Stimulated activated CD8-positive, alpha-beta memory T cell treated with anti-CD3 and anti-CD28 coated beads, Interleukin-4, amount 100 ng/mL, for 48 hours (primary cell): ENCODE measurements at places on chromosomes 5 and 9.

GRCh38 chr5:172768573-172769341, 2.2 kb downstream of the DUSP1 start:
- no peak for DNase-seq

DNA sequence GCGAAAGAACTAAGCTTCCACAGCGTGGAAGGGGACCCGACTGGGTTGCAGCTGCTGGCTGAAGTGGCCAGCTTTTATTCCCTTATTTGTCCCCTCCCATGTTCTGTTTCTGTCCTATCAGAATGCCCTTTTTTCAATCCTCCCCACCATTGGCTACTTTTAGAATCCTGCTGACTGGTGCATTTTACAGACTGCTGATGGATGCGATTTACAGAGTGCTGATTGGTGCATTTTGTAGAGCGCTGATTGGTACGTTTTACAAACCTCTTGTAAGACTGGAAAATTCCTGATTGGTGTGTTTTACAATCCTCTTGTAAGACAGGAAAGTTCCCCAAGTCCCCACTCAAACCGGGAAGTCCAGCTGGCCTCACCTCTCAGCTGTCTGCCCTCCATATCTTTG, 50.7 kb downstream of the KLF9 start:
- no peak for DNase-seq

GRCh38 chr5:98836175-98836574, 62.7 kb downstream of the RGMB start:
- DNase-seq: no peak

DNA sequence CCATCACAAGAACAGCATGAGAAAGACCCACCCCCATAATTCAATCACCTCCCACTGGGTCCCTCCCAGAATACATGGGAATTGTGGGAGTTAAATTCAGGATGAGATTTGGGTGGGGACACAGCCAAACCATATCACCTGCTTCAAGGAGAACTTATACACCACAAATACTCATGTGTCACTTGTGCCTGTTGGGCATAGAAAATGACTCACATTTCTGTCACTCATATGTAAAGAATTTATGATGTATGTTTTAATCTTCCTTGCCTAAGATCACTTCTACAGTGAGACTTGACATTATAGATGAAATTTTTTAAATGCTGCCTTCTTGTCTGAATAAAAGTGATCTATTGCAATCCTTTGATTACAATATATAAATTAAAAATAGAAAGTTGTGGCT, 23.0 kb upstream of the PRDM6 start:
- no peak for DNase-seq

GRCh38 chr5:171122372-171122771, 186.7 kb upstream of the TLX3 start:
- DNase-seq: no peak

DNA sequence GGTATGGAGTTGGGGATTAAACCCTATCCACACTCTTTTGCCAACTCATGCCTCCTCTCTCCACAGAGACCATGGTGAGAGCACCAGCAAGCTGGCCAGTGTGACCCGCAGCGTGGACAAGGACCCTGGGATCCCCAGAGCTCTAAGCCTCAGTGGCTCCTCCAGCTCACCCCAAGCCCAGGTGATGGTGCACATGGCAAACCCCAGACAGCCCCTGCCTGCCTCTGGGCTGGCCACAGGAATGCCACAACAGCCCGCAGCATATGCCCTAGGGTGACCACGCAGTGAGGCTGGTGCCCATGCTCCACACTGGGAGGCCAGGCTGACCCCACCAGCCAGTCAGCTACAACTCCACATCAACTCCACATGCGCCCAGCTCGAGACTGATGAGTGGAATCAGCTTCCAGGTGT, 11.5 kb upstream of the CARD19 start:
- DNase-seq: no peak

- no peak for DNase-seq
These were observed 26.7 kb downstream of the EBF1 start for GRCh38 chr5:159073026-159073425.
